ENCODE measurements at places on chromosomes 7 and 10. TPM values are rescaled to one million over a fixed set of nuclear protein-coding genes. Genes with fewer than 3 reads are reported as not detected.

DNA sequence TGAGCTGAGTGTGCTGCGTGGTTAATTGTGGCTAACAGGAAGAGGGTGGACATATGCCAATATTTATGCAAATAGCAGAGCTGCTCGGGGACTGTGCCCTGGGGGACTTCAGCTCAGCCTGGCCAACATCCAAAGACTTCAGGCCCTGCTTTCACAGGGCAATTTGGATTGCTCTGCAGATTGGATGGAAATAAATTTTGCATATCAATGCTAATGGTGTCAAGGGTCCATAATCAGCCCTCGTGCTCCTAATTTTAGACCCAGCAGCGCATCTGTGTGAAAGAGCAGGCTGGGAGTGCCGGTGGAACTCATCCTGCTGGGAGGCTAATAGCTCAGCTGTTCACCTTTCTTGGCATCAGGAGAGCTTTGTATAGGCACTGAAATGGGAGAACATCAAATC lies 270.1 kb downstream of the TCERG1L start:
- DNase-seq = peak; percentile 57
- peaks cover 11% of the 10 kb centered on the region for H3K4me1 ChIP-seq
- no peak overlapping the region for H3K4me3 ChIP-seq
- H3K27ac ChIP-seq = no peak overlapping the region

GRCh38 chr7:117092785-117093184 lies 139.5 kb downstream of the ST7 start:
- H3K4me1 ChIP-seq = peaks cover 8% of the 10 kb centered on the region
- H3K27me3 ChIP-seq = no peaks in the 10 kb centered on the region
- no peak overlapping the region for H3K27ac ChIP-seq
- H3K4me3 ChIP-seq = no peak overlapping the region
- no peak for DNase-seq
- no peaks in the 10 kb centered on the region for H3K36me3 ChIP-seq

DNA sequence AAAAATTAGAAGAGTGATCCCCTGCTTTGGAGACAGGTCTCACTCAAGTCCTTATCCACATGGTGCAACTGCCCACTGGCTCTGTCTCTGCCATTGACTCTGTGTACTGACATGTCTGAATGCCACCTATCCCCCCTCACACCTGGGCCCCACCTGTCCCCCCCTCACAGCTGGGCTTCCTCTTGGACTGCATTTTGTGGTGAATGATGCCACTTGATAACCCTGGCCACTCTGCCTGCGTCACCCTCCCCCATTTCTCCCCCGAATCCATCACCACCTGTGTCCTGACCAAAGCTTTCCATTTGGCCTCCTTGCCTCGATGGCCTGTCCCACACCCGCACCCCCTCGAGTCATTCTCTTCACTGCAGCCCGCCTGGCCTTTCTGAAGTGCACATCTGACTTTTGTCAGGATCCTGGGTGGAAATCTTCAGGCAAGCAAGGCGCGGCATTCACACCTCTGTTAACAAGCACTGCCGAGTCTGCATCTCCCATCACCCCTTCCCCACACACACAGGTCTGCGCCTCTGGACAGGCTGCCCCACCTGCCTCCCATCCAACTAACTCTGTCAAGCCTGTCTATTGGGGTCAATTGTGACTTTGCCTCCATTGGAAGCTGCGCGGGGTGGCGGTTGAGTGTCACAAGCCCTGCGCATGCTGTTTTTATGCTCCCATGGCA lies 175.3 kb upstream of the KLF14 start:
- peak overlapping the region; percentile 60 for H3K4me3 ChIP-seq
- peak overlapping the region; percentile 94 for H3K27ac ChIP-seq
- H3K36me3 ChIP-seq = peaks cover 43% of the 10 kb centered on the region
- DNase-seq = no peak

P4HA1 gene
- 36.5 TPM for total RNA-seq

RGR gene
- not detected for total RNA-seq

- H3K4me3 ChIP-seq = no peak overlapping the region
- no peaks in the 10 kb centered on the region for H3K4me1 ChIP-seq
- peaks cover 55% of the 10 kb centered on the region for H3K36me3 ChIP-seq
Observed at GRCh38 chr7:149216402-149216801, 21.1 kb downstream of the ZNF282 start.

Measured in A673 (cell line).